ENCODE measurements at places on chromosomes 5 and 9.

DNA sequence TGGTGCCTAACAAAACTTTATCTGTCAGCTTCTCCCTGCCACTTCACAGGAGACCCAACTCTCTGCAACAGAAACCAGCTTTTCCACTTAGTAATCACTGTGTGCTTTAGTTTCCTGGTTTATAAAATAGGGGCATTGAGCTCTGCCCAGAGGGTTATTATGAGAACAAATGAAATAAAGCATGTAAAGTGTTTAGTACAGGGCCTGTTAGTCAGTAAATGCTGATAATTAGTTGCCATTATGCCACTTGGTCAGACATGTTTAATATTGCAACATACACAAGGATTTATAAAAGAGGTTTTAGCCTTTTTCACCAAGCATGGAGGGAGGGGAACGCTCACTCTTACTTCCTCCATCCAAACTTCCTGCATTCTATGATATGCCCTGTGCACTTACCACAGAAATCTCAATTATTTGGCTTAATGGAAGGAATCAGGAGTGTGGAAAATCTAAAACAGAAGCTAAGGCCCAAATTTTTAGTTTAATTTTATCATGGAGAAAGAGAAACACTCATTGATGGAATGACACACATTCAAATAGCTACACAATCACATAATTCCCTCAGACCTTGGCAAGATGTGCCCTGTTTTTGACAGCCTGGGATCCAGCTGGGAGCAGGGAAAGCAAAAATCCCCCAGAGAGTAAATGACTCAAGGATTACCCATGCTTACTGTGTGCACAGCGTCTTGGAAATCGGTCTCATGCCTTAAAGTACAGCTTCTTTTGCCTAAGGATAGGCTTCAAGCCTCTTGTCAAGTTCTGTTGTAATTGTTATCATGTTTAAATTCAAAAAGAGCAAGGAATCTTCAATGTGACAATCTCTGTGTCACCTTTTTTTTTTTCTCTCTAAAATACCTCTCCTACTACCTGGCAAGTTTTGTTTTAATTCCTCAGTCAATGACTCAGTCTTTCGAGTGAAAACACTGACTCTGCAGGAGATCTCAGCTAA is 34.0 kb downstream of the ZNF474 start:
- no peak for DNase-seq

GRCh38 chr5:16995372-16995771 is 59.3 kb upstream of the MYO10 start:
- DNase-seq = no peak

GRCh38 chr5:119919279-119919678 is 289.9 kb downstream of the FAM170A start:
- no peak for DNase-seq

DNA sequence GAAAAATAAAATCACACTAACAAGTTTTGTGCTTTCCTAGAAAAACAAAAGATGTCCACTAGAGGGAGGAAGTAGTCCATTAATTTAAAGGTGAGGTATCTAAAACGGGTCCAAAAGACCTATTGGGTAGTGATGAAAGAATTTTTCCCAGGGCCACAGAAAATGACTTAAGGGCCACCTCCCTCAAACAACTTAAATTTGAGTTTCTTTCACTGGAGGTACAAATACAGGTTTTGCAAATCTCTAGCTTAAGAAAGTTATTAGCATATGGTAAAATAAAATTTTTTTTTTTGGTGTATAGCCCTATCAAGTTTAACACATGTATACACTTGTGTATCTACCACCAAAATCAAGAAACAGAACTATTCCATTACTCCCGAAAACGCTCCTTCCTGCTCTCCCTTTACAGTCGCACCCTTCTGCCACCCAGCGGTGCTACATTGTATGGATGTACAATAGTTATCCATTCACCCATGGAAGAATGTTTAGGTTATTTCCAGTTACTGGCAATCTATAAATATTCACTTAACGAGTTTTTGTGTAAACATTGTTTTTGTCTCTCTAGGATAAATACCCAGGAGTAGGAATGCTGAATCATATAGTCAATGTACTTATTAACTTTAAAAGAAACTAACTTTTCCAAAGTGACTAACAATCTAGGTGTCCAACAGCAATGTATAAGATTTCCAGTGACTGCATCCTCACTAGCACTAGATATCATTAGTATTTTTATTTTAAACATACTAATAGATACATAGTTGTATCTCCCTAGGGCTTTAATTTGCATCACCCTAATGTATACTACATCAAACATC is 21.9 kb downstream of the DEPDC1B start:
- DNase-seq = peak; percentile 13

- DNase-seq = no peak
Measured at GRCh38 chr5:88892669-88893068, 9.7 kb upstream of the MEF2C start.

- DNase-seq = no peak
Measured at GRCh38 chr5:505951-506525, 18.2 kb downstream of the SLC9A3 start.

- DNase-seq = no peak
Measured at GRCh38 chr5:97923997-97924396, 741.0 kb upstream of the RIOK2 start.

DNA sequence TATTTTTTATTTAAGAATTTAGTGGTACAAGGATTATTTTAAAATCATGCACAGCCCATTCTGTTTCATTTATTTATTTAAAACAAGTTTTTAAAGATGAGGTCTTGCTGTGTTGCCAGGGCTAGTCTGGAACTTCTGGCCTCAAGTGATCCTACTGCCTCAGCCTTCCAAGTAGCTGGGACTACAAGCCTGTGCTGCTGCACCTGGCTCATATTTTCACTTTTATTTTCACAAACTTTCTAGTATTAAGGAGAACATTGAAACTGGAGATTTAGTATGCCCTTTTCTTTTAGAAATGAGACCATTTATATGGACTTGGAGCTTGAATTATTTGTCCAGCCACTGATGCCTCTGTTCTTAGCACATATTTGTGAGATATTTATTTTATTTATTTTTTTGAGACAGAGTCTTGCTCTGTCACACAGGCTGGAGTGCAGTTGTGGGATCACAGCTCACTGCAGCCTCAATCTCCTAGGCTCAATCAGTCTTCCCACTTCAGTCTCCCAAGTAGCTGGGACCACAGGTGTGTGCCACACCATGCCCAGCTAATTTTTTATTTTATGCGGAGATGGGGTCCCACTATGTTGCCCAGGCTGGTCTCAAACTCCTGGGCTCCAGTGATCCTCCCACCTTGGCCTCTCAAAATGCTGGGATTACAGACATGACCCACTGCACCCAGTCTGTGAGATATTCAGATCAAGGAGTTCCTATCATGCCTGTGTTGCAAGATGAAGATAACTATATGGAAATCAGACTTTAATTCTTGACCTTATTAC is 7.4 kb downstream of the DMXL1 start:
- DNase-seq = no peak

DNA sequence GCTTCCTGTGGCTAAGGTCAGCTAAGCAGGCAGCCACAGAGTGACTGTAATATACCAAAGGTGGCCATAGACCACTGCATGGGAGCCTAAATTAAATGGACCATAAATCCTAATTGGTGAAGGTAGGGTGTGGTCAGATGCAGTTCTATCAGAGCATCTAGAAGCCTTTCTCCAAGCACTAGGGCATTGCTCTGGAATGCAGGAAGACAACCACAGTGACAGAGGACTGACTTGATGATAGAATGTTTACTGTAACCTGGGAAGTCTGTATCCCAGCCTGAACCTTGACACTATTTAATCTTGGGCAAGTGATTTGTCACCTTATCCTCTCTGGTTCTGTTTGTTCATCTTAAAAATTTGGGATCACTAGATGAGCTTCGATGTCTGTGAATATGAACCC is 2.3 kb downstream of the FBXO38 start:
- DNase-seq = no peak

DNA sequence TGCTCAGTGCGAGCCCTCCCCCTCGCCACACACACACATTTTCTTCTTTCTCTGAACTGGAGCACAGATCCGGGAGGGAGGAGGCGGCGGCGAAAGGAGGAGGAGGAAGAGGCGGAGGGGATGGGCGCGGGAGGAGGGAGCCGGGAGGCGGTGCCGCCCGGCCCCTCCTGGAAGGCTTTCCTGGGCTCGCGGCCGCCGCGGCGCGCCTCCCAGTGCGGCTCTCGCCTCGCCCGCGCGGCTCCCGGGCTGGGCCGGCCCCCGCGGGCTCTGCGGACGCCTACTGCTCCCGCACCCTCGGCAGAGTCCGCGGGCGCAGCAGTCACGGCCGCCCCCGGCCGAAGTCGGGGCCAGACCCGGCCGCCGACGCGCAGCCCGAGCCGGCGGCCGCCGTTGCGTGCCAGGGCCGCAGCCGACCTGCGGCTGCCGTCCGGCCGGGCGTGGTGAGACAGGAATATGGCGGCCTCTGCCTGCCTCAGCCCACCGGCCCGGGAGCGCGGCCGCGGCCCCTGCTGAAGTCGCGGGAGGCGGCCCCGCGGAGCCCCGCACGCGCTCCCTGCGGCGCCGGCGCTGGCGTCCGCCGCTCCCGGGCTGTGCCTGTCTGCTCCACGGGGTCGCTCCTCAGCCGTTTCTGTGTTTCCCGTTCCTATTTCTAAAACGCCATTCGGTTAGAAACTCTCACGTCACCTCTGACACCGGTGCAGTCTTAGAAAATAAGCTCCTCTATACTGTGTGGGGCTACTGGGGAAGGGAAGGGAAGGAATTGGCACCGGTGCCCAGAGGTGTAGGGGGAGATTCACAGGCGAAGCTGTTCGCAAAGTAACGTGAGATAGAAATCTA is 500 bp upstream of the GNAQ start:
- peak; percentile 94 for DNase-seq

DNA sequence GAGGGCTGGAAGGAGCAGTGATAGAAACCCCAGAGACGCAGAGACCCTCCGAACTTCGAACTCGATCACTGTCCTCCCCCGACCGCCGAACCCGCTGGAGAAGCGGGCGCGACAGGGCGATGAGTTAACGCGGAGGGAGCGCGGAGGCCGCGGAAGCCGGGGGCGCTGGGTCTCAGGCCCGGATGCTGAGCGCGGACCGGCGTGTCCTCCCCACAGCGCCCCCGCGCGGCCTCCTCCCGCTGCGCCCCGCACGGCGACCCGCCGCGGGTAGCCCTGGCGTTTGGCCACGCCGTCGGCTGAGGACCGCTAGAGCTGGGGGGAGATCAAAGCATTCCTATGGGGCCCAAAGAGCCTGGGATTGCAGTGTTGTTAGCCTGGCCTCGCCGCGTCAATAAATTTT is 7.7 kb upstream of the DMRT2 start:
- no peak for DNase-seq

- DNase-seq = no peak
Measured at GRCh38 chr5:93150311-93151012, 430.6 kb downstream of the NR2F1-AS1 start.

DNA sequence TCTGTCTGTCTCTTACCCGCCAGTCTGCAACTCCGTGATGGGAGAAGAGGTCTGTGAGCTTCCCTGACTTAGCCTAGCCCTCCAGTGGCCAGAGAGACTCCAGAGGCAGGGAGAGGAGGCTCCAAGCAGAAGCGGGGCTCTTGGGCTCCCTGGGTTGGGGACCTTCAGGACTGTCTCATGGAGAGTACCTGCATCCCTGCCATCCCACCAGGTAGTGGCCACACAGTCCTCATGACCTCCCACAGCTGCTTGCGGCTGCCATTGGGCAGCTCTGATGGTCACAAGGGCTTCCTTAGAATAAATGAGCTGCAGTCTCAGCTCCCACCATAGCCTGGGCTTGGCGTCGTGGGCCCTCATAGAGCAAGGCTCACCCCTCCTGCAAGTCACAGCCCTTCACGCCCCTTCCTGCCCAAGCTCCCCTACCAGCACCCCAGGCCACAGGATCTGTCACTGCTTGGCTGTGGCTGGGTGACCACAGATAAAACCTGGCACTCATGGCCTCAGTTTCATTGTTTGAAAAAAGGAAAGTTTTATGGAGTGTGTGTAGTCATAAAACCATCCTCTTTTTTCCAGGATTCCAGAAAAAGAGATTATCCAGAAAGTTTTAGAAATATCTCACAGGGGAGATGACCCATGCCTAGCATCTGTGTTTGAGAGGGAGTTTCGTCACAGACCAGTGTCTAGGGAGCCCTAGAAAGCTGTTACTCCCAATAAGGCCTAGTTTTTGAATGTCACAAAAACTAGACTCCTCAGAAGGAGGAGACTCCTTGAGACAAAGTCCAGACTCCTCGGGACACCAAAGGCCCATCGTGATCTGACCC is 48.4 kb downstream of the PPARGC1B start:
- no peak for DNase-seq

- DNase-seq = peak; percentile 95
Measured at GRCh38 chr9:130196643-130197042, 24.4 kb downstream of the NCS1 start.

DNA sequence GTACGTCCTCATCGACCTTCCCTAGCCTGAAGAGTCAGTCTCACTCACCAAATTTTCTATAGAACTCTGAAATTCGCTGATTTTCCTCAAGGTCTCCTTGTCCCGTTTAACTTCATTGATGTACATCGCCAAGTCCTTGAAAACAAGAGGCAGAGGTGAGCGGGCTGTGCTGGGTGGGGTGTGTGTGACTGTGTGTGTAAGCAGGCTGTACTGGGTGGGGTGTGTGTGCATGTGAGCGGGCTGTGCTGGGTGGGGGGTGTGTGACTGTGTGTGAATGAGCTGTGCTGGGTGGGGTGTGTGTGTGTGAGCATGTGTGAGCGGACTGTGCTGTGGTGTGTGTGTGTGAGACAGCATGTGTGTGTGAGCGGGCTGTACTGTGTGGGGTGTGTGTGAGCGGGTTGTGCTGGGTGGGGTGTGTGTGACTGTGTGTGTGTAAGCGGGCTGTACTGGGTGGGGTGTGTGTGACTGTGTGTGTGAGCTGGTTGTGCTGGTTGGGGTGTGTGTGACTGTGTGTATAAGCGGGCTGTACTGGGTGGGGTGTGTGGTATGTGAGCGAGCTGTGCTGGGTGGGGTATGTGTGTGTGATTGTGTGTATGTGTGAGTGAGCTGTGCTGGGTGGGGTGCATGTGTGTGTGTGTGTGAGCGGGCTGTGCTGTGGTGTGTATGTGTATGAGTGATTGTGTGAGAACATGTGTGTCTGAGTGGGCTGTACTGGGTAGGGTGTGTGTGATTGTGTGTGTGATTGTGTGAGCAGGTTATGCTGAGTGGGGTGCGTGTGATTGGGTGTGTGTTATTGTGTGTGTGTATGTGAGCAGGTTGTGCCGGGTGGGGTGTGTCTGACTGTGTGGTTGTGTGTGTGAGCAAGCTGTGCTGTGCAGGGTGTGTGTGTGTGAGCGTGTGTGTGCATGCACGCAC is 53.8 kb upstream of the SARDH start:
- no peak for DNase-seq

DNA sequence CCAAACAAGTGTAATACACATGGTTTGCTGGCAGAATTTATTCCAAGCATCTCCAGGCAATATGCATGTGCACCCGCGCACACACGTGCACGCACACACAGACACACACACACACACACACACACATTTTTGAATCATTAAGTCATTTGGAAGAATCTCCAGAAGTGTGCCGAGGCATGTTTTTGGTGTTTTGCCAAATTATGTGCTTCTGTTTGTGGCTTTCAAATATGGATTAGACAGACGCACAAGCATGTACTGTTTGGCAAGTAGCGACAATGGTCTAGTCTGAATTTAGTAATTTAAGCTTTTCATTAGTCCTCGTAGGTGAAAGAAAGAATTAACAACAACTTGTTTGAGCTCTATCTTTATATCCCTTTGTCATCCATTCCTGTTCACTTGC is 36.7 kb downstream of the NFIB start:
- DNase-seq = no peak
